Fibroblast of skin of right biceps (primary cell): ENCODE measurements at places on chromosomes 11 and 22.
A peak's percentile ranks its signal among the peaks of the same experiment; 100 is the strongest.

DNA sequence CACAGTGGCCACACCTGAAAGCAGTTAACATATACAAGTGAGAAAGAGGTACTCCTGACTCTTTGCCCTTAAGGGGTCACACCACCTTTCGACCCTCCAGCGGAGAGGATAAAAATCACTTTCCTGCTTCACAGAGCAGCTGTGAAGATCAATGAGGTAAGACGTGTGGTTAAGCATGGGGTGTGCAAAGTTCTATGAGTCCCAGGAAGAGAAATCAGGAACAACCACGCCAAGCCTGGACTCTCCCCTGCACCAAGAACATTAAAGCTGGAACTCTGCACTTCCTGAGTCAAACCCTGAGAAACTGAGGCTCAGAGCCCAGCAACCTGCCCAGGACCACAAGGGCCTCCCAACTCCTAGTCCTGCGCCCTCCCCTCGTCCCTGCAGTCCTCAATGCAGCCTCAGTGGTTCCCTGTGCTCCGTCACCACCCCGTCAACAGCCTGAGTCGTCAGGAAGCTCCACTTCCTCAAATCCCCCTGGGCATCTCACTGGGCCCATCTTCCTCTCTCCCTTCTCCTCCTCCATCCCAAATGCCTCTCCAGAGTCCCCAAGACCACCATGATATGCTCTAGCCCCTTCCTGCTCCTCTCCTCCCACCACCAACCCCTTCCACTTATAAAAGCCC is 17.7 kb downstream of the TNKS1BP1 start:
- DNase-seq = no peak

DNA sequence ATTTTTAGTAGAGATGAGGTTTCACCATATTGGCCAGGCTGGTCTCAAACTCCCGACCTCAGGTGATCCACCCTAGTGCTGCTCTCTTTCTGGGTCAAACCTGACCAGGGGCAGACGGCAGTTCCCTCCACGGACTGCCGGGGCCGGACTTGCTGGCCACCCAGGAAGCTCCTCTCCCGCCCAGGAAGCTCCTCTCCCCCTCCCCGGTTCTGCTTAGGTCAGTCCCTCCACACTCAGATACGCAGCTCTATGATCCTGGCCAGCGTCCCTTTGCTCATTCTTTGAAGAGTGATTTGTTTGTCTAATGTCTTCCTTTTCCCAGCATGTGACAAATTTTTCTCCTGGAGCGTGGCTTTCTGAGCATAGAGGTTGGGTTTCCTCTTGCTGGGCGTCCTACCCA is 125.3 kb upstream of the B3GAT1 start:
- DNase-seq = no peak

DNA sequence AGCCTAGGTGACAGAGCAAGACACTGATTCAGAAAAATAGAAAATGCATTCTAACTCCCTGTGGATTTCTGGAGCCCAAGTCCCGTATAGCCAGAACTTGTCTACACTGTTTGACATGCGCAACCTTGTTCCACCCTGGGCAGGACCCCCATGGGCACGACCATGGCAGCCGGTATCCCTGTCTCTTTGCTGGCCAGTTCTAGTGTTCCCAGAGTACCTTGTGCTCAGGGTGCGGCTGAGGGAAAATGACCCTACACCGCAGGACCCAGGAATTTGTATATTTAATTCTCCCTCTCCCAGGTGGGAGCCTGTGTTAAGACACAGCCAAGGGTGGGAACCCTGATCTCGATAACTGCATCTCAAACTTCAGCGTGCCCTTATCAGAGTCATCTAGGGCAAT is 36.7 kb upstream of the RIC3 start:
- DNase-seq = no peak

GRCh38 chr11:118705111-118705741 is 25.8 kb upstream of the TREH start:
- no peak for DNase-seq

DNA sequence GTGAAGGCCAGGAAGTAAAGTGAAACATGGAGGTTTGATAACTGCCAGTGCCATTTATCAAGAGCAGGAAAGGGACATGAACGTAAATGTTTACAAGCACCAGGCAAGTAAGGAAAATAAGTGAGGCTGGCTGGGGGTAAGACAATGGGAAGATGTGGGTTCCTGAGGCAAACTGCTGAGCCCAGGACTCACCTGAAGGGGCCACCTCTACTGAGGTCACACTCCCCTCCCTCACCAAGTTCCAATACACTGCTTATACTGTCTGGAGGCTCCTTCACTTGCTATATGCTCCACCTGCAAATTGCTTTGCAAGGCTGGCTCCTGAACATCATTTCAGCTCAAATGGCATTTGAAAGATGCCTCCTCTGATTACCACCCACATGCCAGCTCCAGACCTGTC is 10.3 kb upstream of the ZC3H12C start:
- DNase-seq = no peak

DNA sequence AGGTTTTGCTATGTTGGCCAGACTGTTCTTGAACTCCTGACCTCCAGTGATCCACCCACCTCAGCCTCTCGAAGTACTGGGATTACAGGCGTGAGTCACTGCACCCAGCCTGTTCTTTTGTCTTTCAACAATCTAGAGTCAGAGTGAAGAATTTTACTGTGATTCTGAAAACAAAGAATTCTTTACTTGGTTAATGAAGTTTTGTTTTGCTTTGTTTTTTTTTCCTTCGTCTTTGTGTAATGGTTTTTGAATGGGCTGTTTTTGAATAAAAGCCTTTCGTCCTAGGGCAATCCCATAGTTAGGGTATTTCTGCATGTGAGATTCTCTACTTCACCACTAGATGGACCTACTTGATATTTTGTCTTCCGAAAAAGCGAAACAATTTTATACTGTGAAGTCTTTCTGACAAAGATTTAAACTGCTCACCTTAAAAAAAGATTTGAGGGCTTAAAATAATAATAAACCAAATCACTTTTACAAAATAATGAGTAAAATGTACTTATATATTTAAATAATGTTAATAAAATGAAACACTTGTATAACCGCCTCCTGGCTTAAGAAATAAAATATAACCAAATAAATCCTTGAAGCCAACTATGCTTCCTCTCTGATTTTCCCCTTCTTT is 43.4 kb upstream of the SC5D start:
- peak; percentile 60 for DNase-seq

DNA sequence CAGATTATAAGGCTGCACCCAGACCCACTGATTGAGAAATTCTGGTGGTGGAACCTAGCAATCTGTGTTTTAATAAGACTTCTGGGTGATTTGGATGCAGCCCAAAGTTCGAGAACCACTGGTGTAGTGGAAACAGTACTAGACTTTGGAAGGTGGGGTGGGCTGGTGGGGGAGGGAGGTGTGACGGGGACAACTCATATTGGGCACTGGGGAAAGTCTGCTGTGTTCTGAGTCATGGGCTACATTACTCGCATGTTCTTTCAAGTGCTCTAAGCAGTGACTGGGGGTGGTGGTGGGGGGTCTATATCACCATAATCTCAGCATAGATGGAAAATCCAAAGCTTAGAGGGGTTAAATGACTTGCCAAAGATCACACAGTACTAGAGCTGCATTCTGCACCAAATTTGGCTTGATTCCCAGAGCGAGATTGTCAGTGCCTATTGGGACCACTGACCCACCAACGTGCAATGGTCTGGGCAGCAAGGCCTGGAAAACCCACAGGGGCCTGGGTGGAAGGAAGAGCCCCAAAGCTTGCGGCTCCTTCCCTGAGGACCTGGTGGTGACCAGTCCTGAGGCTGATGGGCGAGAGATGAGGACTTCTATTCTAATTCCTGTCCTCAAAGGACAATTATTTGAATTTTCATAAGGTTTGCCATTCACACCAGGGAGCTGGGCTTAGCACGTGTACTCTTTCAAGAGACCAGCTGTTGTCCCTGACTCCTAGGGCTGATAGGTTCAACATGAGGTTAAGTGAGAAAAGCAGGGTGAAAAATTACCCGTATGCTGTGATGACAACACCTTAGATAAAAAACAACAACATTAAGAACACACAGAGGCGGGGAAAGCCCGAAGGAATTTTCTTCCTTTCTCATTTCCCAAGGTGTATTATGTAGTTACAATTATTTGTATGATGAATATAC is 77.5 kb upstream of the NARS2 start:
- peak; percentile 30 for DNase-seq

DNA sequence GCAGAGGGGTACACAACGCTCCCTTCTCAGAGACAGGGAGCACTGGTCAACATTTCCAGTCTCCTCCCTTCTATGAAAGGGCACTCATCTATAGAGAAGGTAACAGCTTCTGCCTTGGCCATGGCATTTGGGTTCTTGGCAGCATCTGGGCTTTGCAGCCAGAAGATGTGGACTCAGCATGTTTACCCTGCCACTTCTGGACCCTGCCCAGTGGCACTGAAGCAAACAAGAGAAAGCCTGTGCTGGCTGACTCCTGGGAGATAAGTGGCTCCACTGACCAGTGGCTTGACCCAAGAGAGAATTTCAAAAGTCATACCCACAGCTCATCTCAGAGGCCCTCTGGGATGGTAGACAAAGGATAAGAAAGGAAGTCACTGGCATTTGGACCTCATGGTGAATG is 8.0 kb downstream of the CSNK2A3 start:
- no peak for DNase-seq

DNA sequence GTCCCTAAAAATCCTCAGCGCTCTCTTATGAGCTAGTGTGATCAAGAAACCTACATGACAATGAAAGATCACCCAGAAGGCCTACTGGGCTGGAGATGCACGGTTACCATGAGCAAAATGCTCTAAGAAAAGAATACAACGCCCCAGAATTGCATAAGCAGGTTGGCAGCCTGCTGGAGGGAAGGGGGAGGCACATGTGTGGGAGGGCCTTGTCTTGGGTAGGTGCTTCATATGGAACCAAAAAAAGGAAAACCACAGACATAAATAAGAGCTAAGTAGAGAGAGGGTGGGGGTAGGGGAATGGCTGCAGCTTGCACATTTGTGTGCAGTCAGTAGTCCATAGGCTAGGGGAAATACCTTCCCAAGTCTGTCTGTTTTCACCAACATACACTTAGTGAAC is 2.8 kb downstream of the SIAE start:
- peak; percentile 11 for DNase-seq

GRCh38 chr11:86503131-86503530 is 128.4 kb downstream of the CCDC81 start:
- no peak for DNase-seq

GRCh38 chr22:37454857-37455686 is 27.8 kb upstream of the ELFN2 start:
- peak; percentile 94 for DNase-seq

GRCh38 chr11:34049028-34049427 is 2.5 kb upstream of the CAPRIN1 start:
- DNase-seq = no peak

DNA sequence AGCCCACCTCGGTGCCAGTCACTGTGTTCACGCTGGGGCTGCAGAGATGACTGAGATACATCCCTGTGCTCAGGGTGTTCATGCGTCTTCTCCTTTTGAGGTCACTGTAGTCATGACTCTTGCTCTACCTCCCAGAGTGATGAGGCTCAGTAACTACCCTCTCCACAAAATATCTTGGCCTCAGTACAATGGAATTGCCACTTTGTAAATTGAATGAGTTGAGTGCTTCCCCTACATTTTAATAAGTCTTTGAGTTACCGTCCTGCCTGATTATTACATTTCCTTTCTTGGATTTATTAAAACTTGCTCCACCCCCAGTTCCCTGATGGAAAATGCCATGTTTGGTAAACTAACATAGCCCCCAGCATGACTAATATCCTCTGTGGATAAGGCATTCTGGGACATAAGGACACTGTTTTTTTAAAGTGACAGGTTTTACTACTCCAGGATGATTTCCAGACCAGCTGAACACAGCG is 15.9 kb downstream of the PRSS23 start:
- DNase-seq = peak; percentile 83
